Effector memory CD8-positive, alpha-beta T cell (primary cell): ENCODE measurements at places on chromosomes 1 and 21.
A peak's percentile ranks its signal among the peaks of the same experiment; 100 is the strongest.

- no peak for DNase-seq
Observed at GRCh38 chr1:175217721-175218531, 25.4 kb upstream of the KIAA0040 start.

DNA sequence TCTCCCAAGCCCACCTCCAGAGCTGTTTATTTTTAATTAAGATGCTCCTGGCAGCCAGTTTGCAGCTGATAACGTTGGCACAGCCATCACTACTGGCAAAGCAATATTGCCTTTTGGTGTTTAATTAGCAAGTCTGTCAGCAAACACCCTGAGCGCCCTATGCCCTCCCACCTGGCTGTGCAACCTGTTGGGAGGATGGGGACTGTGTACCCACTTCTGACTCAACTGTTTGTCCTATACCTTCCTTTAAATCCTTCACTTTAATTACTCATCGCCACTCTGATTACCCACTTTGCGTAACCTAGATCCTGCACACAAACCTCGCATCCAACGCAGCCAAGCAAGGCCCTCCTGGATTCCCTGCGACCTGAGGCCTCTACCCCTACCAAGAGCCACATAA lies 67.1 kb downstream of the BCAR3 start:
- DNase-seq, result no peak

DNA sequence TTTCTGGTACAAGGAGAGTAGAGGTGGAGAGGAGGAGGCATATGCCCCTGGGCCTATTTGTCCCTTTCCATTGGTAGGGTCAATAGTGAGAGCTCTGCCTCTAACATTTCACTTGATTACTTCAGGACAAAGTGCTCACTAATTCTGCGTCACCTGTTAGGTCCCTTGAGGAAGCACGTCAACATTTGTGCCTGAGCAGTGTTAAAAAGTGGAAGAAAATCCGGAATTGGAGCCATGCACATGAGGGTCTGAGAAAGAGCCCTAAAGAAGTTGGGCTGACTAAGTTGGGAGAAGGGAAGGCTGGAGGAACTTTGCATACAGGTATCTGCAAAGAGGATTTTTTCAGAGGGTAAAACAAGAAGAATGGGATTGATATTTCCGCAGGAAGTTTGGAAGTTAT lies 1.9 kb downstream of the SLC25A44 start:
- no peak for DNase-seq

- no peak for DNase-seq
Observed at GRCh38 chr1:160080381-160081100, 797 bp upstream of the KCNJ9 start.

DNA sequence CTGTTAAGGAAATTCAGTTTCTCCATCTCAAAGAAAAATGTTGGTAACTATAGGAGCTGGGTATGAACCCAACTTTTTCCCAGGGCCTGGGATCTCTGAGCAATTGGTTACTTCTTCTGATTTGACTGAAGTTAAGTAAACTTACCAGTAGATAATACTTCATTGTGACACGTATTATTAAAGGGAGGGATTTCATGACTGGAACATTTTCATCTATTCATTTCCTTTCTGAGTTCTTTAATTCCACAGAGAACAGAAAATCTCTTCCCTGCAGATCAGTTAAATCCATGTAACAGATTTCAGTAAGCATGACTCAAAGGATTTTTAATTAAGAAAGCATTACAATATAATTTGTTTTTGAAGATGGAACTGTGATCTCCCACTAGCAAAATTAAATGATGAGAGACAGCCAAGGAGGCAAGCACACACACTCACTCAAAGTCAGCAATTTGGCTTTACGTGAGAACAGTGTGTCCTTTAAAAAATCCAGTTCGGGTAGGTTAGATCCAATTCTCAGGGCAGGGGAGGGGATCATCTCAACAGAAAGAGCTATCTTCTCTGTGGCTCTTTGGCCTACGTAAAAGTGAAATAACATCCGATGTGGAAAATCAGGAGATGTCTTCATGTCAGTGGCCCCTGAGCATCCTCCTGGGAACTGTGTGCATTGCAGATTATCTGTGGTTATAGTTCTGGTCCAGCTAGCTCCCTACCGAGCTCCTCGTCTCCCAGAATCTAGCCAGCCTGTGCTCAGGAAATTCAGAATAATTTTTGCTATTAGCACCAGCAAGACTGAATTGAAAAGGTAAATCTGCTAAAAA lies 10.8 kb upstream of the MYOC start:
- no peak for DNase-seq

- no peak for DNase-seq
Observed at GRCh38 chr1:25243907-25244306, 3.3 kb downstream of the RSRP1 start.

DNA sequence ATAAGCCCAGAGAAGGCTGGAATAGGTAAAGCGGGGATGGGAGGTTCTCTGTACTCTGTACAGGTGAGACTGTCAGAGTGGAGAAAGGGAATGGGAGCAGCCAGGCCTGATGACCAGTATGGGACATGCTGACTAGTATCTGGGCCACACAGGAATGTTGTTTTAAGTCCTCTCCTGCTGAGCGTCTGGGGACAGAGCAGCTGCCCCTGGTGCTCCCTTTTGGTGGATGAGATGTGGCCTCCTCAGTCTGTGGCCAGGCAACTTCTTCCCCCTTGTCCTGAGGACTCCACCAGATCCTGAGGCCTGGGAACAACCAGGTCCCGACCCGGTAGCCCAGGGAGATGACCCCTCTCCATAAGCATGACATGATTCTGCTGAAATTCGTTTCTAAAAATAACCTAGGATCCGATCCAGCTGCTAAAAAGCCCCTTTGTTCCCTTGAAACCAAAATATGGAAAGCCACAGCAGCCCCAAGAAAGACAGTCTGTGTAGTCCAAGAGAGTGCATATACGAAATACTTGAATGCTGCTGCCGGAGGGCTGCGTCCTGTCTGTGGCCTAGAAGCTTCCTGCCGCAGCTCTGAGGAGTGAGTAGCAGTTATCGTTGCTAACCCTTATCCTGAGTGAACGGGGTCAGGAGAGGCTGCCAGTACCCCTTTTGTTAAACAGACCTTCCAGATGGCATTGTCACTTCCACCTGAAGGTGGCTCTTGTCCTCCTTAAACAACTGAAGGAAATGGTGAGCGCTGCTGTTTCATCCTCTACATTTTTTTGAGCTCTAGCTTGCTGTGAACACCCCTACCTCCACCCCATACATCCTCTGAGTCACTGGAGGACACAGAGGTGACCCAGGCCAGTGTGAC lies 47.1 kb downstream of the ATP2B4 start:
- peak; percentile 78 for DNase-seq

DNA sequence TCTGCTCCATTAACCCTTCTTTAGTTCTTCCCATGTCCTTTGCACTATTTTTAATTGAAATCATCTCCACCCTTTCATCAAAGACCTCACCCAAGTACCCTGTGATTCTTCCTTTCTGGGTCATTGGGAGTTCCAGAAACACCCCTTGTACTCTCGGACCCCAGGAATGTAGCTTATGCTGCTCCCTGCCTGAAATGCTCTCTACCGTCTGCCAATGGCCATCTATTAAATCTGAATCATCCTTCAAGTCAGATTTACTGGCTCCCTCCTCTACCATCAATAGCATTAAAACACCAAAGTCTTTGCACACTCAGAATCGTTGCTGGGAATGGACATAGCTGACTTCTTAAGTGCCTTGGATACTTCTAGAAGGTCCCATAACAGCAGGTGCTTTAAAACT lies 73.2 kb upstream of the GADD45A start:
- no peak for DNase-seq

- no peak for DNase-seq
Observed at GRCh38 chr1:171420810-171421209, 64.5 kb upstream of the PRRC2C start.

GRCh38 chr21:32735524-32735923 lies 7.7 kb upstream of the SYNJ1 start:
- DNase-seq, result no peak

- no peak for DNase-seq
Observed at GRCh38 chr1:247211339-247211738, 39.5 kb upstream of the ZNF124 start.

- no peak for DNase-seq
Observed at GRCh38 chr1:78360584-78360983, 130.2 kb upstream of the PTGFR start.

- DNase-seq, result no peak
Observed at GRCh38 chr1:201309416-201309815, 26.1 kb downstream of the PKP1 start.

- no peak for DNase-seq
Observed at GRCh38 chr1:44261962-44262361, 48.7 kb downstream of the DMAP1 start.

DNA sequence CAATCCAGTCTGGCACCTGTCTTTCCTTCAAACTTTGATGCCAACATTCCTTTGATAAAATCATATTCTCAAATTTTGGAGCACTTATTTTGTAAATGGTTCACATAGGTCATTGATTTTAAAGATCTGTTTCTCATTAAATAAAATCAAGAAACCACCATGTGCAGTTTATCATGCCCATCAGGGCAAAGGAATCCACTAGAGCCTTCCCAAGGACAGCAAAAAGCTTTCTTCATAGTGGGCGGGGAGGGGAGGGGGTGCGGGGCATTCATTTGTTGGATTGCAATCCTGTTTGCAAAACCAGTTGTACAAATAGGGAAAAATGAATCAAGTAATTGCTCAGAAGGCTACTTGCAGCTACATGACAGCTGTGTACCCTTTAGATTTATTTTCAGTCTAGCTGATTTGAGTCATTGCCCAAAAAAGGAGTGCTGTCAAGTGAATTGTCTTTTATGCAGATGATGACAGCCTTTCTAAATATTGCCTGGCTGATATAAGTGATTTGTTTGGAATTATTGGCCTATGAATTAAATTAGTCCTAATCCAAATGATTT lies 23.0 kb downstream of the LRRC8B start:
- DNase-seq, result no peak

DNA sequence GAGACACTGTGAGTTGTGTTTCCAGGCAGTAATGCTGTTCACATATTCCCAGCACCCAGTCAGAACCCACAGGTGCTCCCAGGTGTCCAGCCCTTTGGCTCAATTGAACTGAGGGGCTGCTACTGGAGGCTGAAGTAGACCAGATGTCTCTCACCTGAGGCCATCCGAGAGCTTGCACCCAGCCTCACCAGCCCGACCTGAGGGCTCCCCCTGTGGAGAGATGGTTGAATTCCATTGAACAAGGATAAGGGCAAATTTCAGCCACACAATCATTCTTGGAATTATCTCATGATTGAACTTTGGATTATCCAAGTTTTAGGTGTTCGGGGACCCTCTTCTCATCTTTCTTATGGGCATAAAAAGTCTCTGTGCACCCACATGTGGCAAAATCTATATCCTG lies 52.1 kb downstream of the OBSCN start:
- no peak for DNase-seq

DNA sequence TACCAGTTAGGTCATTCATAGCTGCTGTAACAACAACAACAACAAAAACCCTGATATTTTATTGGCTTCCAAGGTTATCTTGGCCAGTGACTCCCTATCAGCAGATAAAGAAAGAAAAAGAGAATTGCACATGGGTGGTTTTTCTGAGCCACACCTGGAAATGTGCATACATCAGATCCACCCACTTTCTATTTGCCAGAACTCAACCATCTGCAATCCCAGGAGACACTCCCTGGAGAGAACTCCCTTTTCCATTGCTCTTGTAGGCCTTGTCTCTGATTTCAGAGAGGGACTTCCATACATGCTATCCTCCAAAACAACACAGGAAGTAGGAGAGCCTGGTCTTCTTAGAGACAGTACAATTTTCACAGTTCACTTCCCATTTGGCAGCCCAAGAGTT lies 74.9 kb upstream of the ZC3H11B start:
- DNase-seq, result no peak

GRCh38 chr21:41766883-41767605 lies at the start of gene RIPK4:
TSS of gene RIPK4 (minus strand) at chr21:41767052. CDS start at chr21:41767041, 11 bp downstream.
- no peak for DNase-seq

DNA sequence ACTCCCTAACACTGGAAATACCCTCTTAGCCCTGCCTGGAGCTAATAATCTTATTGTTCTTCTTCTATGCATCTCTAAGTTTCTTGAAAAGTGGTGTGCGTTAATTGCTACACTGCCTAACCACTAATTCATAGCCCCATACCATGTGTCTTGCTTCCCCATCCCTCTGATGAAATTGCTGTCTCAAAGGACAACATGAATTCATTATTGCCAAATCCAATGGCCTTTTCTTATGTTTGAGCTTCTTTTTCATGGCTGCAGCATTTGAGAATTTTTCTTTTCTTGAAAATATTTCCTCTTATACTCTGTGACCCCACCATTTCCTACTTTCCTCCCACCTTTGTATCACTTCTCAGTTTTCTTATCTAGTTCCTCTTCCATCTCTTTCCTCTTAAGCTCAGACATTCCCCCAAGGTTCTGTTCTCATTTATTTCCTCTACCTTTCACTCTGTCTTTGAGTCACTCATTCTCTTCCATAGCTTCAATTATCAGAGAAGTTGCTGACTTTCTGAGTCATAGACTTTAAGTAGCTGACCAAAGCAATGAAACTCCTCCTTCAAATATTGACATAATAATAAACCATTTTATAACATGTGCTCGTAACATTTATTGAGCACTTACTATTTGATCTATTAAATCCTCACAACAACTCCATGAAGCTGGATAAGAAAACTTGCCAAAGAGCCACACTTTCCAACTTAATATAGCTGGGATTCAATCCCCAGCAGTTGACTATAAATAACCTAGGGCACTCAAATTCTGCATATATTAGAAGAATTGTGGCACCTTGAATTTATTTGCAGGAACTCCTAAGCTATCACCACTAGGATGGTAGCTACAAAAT lies 35.5 kb upstream of the ATP6V1G3 start:
- DNase-seq, result no peak

GRCh38 chr21:42429856-42430255 lies 26.2 kb downstream of the UBASH3A start:
- DNase-seq, result no peak

DNA sequence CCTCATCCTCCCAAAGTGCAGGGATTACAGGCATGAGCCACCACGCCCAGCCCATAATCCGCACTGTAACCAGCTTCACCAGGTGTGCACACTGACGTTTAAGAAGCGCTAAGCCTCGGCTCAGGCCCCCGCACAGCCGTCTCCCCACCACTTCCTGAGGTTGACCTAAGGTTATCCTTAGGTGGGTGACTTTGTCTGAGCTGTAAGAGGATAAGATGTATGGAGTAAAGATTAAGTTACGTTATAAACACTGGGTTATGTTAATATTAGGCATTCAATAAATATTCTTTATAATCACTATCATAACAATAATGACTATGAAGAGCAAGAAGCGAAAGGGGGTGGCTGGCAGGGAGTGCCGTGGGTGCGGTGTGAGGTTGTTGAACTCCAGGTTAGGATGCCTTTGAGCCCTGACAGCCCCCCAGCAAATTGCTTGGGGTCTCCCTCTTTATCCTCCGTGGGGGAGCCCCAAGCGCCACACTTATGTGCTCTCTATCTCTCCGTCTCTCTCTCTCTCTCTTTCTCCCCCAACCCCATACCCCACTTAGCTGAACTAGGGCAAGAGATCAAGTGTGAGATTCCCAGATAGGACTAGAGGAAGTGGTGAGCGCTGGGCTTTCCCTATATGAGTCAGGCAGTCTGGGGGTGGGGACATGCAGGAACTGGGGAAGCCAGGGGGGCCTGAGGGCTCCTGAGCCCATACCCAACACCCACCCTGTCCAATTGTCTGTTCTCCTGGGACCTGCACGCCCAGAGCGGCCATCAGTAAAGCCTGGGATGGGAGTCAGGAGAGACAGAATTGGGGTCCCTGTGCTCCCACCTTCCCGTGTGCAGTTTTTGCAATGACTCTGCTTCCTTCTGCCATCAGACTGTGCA lies 7.6 kb downstream of the EFHD2 start:
- DNase-seq, result peak; percentile 73
